ENCODE measurements at places on chromosomes 6 and 20.

- no peak for DNase-seq
Observed at GRCh38 chr6:1657771-1658165, 48.1 kb downstream of the FOXC1 start.

- DNase-seq: no peak
Observed at GRCh38 chr6:41555326-41556300, 9.4 kb downstream of the FOXP4 start.

DNA sequence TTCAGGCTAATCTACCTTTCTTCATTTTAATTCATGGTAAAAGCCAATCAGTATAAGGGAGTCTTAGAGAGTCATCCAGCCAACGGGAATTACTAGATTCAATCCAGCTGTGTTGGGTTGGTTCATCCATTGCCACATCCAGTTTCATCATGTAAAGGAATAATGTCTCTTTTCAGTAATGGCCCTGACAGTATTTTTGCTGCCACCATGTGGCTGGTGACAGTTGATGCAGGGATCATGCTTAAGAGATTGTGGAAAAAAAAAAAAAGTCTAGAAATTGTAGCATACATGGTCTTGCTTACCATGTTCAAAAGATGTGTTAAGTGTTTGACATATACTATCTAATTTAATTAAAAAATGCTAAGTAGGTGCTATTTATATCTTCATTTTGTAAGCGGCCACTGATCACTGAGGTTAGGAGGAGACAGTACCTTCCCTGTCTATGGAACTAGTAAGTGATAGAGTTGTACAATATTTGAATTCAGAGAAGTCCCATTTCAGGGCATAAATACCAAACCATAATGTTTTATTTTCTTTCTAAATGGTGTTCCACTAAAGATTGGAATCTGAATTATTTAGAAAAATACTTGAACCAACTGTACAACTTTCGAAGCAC lies 135.9 kb downstream of the KHDRBS2 start:
- peak; percentile 20 for DNase-seq

DNA sequence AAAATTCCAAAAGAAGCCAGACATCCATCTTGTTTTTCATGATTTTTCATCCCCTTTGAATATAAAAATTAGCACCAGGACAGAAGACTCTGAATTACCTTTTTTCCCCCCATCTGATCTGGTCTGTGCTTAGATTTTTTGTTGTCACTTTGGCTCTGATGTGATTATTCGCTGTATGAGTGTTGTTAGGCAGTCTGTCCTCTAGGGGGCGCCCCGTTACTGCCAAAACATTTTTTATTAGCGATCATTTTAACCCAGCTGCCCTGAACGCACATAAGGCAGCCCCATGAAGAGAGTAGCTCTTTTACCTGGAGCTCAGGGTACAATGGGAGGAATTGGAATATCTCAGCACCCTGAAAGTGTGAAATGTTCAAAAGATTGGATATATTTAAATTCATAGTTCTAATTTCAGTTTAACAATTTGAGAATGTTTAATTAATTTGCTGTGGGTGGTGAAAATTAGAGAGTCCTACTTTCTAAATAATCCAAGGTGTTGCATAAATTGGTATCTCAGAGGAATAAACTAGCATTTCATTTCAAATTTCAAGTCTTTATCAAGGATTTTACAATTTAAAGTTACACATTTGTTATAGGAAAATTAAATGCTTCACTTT lies 60.8 kb downstream of the PRPH2 start:
- peak; percentile 61 for DNase-seq

GRCh38 chr6:53342217-53342616 lies 6.5 kb downstream of the ELOVL5 start:
- DNase-seq: no peak

DNA sequence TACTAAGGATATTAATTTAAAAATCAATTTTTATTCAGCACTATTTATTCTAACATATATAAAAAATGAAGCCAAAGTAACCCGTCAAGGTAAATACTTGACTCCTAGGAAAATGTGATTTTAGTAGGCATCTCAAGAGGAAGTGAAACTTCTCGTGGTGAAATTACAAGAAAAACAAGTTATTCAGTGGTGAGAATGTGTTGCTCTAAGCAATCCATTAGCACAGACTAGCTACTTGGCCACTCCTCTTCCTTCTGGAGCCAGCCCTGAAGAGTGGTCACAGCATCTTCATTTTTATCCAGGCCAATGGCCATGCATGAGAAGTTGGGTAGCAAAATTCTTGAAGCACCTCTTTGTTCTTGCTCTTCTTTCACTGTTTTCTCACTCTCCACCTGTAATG lies 40.4 kb upstream of the GFRAL start:
- no peak for DNase-seq

DNA sequence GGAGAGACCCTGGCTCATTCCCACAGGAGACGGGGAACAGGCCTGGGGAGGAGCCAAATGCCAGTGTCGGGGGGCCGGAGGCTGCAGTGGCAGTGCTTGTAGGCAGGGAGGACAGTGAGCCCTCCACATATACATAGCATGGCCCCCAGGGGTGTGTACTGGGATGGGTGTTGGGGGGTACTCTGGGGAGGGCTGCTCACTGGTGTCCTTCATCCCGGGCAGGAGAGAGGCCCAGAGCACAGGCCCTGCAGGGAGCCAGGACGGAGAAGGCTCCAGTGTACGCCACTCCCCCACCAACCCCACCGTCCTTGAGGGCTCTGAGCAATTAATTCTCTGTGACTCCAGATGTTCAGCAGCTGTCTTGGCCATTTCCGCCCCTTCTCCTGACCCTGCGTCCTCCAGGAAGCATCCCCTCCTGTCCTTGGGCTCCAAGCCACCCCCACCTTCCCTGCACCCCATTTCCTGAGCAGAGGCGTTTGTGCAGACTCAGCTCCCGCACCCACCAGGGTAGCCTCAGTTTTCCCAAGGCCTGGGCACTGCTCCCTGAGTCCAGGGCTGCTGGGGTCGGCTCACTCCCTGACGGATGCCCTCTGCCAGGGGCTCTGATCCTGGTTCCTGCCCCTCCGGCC lies 3.4 kb upstream of the ABHD16B start:
- DNase-seq: no peak

DNA sequence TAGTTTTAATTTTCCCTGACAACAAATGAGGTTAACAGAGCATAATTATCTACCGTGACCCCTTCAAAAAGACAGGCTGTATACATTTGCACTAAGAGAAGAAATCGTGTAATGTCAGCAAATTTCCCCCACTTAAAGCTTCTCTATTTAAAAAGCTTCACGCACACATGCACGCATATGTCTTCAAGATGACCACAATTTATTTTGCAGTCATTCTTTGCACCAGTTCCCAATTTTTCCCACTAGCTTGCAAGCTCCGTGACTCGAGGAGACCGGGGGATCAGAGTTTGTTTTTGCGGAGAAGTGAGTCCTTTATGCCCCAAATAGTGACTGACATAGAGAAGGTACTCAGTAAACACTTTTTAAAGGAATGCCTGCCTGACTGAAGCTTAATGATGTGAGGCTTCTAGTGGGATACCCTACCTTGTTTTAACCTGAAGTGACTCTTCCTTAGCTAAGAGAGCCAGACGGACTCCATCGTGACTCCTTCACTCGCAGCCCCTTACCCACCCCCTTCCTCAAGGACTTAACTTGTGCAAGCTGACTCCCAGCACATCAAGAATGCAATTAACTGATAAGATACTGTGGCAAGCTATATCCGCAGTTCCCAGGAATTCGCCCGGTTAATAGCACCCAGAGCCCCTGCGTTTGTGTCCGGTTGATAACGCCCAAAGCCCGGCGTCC lies 9.3 kb upstream of the NQO2 start:
- DNase-seq: no peak
